Smooth muscle cell of trachea (primary cell): ENCODE measurements at places on chromosomes 1 and 21. TPM values are rescaled to one million over a fixed set of nuclear protein-coding genes. Genes with fewer than 3 reads are reported as not detected.

The OR2L8 gene
- total RNA-seq, result not detected in 2 replicates

The HHAT gene
- total RNA-seq, result 0.87 and 3.3 TPM in 2 replicates

The IRF6 gene
- 1.8 and 3.6 TPM in 2 replicates for total RNA-seq

The AP4B1 gene
- total RNA-seq, result 18.7 and 27.2 TPM in 2 replicates

The MPL gene
- not detected in 2 replicates for total RNA-seq

The SPRR2A gene
- total RNA-seq, result not detected in 2 replicates

The NCAM2 gene
- 9.3 and 14.8 TPM in 2 replicates for total RNA-seq

The PRAMEF9 gene
- not detected in 2 replicates for total RNA-seq

The ETNK2 gene
- 2.6 and 5.3 TPM in 2 replicates for total RNA-seq

The GPR25 gene
- not detected in 2 replicates for total RNA-seq

The SHISA4 gene
- 15.3 and 37.4 TPM in 2 replicates for total RNA-seq

The LPAR3 gene
- 24.0 and 33.5 TPM in 2 replicates for total RNA-seq

The PADI1 gene
- not detected in 2 replicates for total RNA-seq

The CTSS gene
- total RNA-seq, result 2.3 and 6.1 TPM in 2 replicates

The TAS1R2 gene
- total RNA-seq, result not detected in 2 replicates

The LAMC1 gene
- total RNA-seq, result 539 and 796 TPM in 2 replicates

The RUNX1 gene
- total RNA-seq, result 16.0 and 29.9 TPM in 2 replicates

The CD2 gene
- total RNA-seq, result under 0.01 TPM in 1 of 2 replicates, not detected in the other

The CHAF1B gene
- total RNA-seq, result 1.3 and 4.1 TPM in 2 replicates

The MYCL gene
- 0.15 and 1.5 TPM in 2 replicates for total RNA-seq

The MYBPHL gene
- total RNA-seq, result not detected in 2 replicates

The FAM177B gene
- not detected in 2 replicates for total RNA-seq

The KRTAP10-1 gene
- not detected in 2 replicates for total RNA-seq

The UBL4B gene
- under 0.01 TPM in 1 of 2 replicates, not detected in the other for total RNA-seq

The APCS gene
- total RNA-seq, result not detected in 2 replicates

The VWA5B1 gene
- not detected in 2 replicates for total RNA-seq

The TNFSF4 gene
- total RNA-seq, result 0.87 and 1.2 TPM in 2 replicates

The CCDC28B gene
- 8.1 and 12.4 TPM in 2 replicates for total RNA-seq

The BRDT gene
- total RNA-seq, result not detected in 2 replicates

The AMY1B gene
- not detected in 2 replicates for total RNA-seq

The SPATA45 gene
- not detected in 2 replicates for total RNA-seq

The MASP2 gene
- total RNA-seq, result under 0.01 TPM in 1 of 2 replicates, not detected in the other

The OR2AK2 gene
- not detected in 2 replicates for total RNA-seq

The DENND2D gene
- total RNA-seq, result 3.3 and 22.7 TPM in 2 replicates

The CBR3 gene
- total RNA-seq, result 26.3 and 26.5 TPM in 2 replicates

The CD1E gene
- total RNA-seq, result not detected in 2 replicates

The P3H1 gene
- total RNA-seq, result 104 and 141 TPM in 2 replicates

The LDLRAD1 gene
- not detected in 2 replicates for total RNA-seq

The NTNG1 gene
- 5.0 and 11.6 TPM in 2 replicates for total RNA-seq

The C1orf216 gene
- 19.5 and 20.9 TPM in 2 replicates for total RNA-seq

The FAM151A gene
- total RNA-seq, result not detected in 2 replicates

The ATP13A2 gene
- 14.0 and 21.0 TPM in 2 replicates for total RNA-seq

The CRNN gene
- total RNA-seq, result not detected in 2 replicates

The SLC30A2 gene
- not detected in 2 replicates for total RNA-seq

The GBP6 gene
- total RNA-seq, result under 0.01 and 0.15 TPM in 2 replicates

The NBPF1 gene
- 31.1 and 48.3 TPM in 2 replicates for total RNA-seq

The PRR9 gene
- total RNA-seq, result not detected in 2 replicates

The HSPG2 gene
- 175 and 345 TPM in 2 replicates for total RNA-seq

The RAB42 gene
- 10.6 and 12.2 TPM in 2 replicates for total RNA-seq

The PTPRC gene
- under 0.01 TPM in 1 of 2 replicates, not detected in the other for total RNA-seq

The LRRN2 gene
- not detected in 2 replicates for total RNA-seq

The MROH7 gene
- total RNA-seq, result under 0.01 and 0.50 TPM in 2 replicates

The TSPAN2 gene
- not detected in 2 replicates for total RNA-seq

The LCE1B gene
- not detected in 2 replicates for total RNA-seq
